Eye (tissue), 1 donor: ENCODE measurements at places on chromosomes 7 and 10.

DNA sequence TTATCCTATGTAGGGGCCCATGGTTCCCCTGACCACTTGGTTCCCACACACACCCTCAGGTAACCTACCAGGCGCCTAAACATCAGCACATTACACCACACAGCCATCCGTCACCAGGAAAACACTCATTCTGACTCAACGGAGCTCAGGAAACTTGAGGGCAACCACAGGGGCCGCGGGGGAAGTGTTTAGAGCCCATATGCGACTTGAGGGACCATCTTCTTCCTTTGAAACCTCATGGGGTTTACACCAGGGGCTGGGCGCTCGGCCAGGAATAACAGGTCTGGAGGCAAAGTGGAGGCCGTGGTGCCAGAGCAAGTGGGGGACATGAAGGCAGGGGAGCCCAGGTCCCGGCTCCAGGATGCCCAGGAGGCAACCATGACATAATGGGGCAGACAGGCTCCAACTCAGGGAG is 1.5 kb downstream of the STX1A start:
- no peak for DNase-seq

GRCh38 chr7:12220389-12221046 is 9.4 kb downstream of the TMEM106B start:
- no peak for DNase-seq

DNA sequence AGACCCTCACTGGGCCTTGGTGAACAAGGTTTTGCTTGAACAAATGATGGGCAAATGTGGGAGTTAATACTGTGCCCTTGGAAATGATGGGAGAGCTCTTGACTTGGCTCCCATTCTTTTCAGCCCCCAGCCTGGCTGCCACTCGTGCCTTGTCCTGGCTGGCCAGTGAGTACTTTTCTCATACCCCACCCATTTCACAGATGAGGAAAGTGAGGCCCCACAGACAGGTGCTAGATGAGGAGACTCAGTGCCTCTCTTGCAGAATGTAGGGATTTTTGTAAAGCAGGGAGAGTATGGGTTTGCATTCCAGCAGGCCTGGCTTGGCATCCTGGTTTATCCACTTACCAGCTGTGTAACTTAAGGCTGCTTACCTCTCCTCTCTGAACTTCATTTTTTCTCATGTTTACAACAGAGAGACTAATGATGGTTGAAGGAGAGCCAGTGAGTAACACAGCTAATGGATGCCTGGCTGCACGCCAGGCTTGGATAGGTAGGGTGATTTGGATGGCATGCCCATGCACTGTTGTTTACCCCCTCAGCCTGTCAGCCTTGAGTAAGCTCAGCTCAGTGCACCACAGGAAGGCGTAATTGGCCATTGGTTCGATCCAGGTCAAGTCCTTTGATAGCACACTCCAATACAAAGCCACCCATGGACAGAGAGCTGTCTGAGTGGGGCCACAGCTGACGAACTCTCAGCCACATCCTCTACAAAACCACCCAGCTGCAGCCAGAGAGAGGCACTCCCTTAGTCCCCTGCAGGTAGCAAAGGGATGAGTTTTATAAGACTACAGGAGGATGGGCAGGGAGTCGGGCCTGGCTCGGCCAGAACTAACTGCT is 436.8 kb downstream of the RPS24 start:
- peak; percentile 74 for DNase-seq

DNA sequence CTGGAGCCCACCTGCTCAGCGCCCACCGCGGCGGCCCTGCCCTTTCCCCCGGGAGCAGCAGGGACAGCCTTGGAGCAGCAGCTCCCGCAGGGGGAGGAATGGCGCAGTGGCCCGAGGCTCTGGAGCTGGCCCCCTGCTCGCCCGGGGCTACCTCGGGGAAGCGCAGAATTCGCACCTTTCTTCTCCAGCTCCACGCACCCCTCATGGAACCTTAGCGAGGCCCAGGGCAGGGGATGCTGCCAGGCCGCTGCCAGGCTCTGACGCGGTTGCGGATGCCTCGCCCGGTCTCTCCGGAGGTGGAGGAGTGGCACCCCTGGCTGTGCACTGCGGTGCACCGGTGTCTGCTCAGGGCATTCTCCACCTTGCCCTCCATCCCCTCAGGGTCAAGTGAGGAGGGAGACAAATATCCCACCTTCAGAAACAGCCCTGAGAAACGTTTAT is 84.9 kb upstream of the MKI67 start:
- DNase-seq: no peak

- no peak for DNase-seq
These were observed 80.2 kb upstream of the CACNB2 start for GRCh38 chr10:18059826-18060559.

DNA sequence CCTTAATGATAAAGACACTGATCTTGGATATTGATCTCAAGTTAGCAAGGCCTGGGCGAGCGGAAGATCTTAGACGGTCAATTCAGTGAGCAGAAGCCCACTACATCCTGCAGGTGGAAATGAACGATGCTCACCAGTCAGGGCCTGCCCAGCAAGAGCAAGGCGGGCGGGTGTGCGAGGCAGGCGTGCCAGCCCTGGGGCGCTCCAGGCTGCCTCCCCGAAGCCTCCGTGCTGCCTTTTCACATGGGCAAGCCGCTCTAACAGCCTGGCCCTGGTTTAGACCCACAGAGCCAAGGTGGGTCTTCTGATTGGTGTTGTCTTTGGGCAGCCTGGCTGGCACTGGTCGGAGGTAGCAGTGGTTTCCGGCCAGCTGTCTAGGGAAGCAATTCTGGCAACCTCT is 475.1 kb upstream of the FOXK1 start:
- DNase-seq: no peak

GRCh38 chr10:70007116-70007820 is 45.4 kb upstream of the MACROH2A2 start:
- DNase-seq: peak; percentile 39

DNA sequence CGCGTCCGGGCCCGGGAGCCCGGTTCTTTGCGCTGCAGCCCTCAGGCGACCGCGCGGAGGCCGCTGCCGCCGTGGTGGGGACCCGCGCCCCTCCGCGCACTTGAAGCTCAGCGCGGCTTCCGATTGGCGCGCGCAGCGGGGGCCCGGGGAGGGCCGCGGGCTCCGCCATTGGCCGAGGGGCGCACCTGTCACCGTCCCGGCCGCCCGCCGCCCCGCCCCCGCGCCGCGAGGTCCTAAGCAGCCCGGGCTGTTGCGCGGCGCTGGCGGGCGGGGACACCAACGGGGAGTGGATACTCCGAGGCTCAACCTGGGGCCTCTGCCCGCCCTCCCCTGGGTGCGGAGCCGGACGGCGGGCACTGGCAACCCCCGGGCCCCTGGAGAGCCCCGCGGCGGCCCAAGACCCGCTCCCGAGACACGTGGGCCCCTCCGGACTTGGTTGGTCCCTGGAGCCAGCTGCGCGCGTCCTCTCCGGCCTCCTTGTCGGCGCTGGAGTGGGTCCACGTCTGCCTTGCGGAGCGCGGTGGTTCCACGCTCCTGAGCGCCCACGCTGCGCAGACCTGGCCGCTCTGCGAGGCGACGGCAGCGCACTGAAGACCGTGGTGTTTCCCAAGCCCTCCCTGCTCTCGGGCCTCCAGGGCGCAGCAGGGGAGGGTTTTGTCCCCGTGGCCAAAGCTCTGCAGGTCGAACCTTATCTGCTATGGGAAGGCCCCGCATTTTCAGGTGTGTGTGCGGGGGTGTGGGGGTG is at the start of gene MNX1:
Gene MNX1, minus strand, starts transcription at position 76 of the 745 bp plus-strand sequence. CDS start 313 bp downstream, outside the sequence.
- peak; percentile 83 for DNase-seq

- DNase-seq: no peak
These were observed 259.3 kb upstream of the TMEM72 start for GRCh38 chr10:44651834-44652233.

GRCh38 chr10:132264306-132264950 is 43.3 kb downstream of the STK32C start:
- no peak for DNase-seq

GRCh38 chr10:107091126-107091525 is 73.4 kb downstream of the SORCS1 start:
- peak; percentile 43 for DNase-seq

GRCh38 chr7:74061840-74062539 is 21.6 kb upstream of the LIMK1 start:
- peak; percentile 45 for DNase-seq

- no peak for DNase-seq
These were observed 521.7 kb upstream of the FZD8 start for GRCh38 chr10:36163827-36164226.

DNA sequence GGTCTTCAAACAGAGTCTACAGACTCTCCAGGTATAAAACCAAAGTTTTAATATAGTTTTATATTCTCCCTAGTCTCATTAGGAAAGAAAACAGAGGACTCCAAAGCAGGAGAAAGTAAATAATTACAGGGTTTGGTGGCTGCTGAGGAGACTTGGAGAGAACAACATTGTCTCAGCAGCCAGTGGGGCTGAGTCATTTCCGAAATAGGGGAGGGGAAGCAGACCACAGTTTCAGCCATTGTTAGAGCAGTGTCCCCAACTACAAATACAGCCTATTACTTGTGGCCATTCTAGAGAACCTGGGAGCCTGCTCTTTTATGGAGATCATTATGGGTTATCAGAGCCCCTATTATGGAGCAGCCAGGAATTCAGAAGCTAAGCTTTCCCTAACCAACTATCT is 44.2 kb upstream of the A1CF start:
- DNase-seq: no peak

- no peak for DNase-seq
These were observed 89.5 kb upstream of the ZNF438 start for GRCh38 chr10:31120961-31121685.
